A172 (cell line): ENCODE measurements at places on chromosomes 7 and 10. TPM values are rescaled to one million over a fixed set of nuclear protein-coding genes. Genes with fewer than 3 reads are reported as not detected.

DNA sequence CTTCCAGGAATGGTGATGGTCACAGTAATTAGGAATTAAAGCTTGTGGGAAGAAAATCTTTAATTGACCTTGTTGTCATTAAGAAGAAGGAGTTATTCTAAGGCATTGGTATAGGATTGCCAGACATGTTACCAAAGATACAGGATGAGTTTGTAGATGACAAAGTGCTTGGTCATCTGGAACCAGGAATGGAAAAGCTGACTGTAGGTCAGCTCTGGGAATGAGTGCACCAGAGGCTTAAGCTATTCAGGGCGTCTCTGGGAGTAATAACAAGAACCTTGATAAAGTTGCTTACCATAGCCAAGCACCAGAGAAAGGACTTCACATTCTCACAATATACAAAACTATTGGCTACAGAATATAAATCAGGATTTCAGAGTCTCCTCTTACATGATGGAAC is 89.0 kb downstream of the PHTF2 start:
- peak; percentile 49 for DNase-seq

GRCh38 chr10:131635564-131636015 is 265.2 kb upstream of the PPP2R2D start:
- DNase-seq: peak; percentile 59

DNA sequence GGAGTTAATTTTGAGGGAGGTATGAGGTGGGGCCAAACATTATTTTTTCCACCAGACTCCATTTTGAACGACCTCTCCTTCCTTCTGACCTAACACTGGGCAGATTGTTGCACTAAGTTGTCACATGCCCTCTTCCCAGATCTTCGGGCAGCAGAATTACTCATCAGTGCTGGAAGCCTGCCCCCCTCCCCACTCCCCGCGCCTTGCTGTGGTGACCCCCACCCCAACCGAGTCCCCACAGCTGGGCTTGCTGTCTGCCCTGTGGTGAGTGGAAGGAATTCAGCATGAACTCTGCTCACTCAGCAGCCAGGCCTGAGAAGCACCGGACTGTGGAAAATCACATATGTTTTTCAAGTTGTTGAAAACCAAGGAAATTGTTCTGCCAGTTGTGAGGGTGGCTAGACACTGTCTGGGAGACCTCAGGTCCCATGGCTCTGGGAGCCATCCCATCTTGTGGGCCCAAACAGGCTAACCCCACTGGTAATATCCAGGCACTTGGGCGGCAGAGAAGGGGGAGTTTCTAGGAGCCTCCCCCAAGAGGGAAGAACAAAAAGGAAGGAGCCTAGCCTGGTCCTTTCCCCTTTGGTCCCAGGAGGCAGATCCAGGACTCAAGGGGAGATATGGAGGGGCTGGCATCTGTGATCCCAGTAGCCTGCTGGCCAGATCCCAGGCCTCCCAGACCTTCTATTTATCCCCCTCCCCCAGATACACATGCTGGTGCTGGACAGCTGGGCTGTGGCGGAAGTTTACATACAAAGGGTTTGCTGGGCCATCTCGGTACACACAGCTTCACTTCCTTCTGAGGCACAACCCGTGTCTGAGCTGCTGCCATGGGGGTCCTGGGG is 3.5 kb upstream of the AEBP1 start:
- DNase-seq: peak; percentile 62

DNA sequence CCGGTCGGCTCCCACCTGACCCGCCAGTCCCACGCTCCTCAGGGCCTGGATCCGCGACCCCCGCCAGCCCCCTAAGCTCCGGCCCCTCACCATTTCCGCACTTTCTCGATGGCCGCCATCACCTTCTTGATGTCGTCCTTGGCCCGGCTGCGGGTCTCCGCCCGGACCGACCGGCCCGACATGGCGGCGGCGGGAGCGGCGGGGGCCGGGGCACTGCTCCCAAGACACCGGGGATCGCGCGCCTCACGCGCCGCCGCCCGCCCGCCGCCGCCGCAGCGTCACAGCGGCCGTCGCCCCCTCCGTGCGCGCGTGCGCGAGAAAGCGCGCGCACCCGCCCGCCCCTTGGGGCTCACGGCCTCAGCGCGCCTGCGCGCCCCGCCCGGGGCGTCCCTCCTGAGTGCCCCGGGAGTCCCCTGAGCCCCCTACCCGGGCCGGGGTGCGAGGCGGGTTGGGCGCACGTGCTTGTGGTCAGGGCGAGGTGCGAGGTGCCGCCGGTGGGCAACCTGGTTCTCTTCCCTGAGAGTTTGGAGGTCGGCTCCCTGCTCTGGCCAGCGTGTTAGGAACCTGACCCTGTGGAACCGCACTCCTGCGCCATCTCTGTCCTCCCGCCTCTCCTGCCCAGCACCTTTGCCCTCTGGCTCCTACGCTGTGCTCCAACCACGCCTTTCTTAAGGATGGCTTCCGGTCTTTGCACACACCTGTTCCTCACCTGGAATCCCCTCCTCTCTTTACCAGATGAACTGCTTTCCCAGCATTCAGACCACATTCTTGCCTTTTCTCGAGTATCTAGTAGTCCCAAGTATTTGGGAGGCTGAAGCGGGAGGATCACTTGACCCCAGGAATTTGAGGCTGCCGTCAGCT is at the start of gene BCL7B:
BCL7B (minus strand) TSS at position 294 of the 861 bp plus-strand sequence; CDS start at position 182, 112 bp downstream.
- DNase-seq: peak; percentile 48

- DNase-seq: no peak
Observed at GRCh38 chr10:30531751-30532530, 97.6 kb downstream of the LYZL2 start.

DNA sequence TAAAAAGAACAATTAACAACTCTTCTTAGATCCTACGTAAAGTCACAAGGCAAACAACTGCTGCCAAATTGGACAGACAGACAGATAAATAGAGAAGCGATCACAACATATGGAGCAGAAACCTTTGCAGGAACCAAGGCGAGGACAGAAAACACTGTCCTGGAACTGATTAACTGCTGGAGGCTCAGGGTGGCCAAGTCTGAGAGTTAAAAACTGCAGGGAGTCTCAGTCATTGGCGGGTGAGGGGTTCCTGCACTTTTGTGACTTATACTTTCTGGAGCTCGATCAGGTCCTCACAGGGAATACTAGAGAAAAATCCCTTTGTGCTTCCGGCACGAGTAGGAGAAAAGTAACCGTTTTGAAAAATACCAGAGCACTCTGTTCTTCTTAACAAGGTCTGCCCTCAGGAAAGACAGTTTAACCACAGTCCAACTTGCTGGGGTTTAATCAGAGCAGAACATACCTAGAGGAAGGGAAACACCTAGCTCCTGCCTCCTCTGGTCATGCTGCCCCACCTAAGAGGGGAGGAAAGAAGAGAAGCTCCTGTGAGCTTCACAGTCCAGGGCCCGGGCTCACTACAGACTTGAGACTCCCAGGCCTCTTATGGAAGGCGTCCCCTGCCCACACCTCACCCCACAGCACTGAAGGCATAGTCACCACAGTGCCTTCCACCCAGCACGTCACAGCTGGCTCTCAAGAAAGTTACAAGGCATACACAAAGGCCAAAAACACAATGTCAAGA is 74.9 kb downstream of the LARP4B start:
- DNase-seq: no peak

- DNase-seq: no peak
Observed at GRCh38 chr7:5422396-5423305, 983 bp downstream of the TNRC18 start.

DNA sequence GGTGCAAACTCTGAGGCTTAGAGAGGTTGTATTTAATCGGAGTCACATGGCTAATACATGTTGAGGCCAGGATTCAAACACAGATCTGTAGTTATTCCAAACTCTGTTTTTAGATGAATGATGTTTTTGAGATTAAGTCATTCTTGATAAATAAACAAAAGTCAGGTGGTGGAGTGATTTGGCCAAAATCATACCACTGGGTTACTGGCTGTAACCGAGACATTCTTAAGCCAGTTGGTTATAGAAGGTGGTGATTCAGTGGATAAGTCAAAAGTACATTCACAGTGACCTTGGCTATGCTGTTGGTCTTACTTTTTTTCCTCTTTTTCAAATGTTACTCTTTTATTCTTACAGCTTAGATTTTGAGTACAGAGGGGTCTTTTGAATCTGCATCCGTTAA is 361.4 kb downstream of the KIF20B start:
- peak; percentile 41 for DNase-seq

- DNase-seq: no peak
Observed at GRCh38 chr7:75718390-75719031, 20.2 kb downstream of the HIP1 start.

DNA sequence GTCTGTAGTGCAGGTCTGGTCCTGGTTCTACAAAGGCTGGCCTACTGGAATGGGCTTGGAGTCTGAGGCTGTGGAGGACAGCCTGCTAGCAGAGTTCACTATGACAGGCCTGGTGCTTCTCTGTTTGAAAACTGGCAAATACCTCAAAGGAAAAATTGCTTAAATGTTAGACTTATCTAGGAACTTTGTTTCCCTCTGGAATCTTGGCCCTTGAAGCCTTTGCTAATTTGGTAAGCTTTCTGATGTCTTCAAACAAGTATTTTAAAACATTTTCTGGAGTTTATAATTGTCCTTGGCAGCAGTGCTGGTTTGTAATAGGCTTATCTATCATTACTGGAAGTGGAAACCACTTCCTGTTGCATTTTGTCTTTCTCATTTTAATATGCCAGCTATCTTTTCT is 139.7 kb downstream of the TMEM26 start:
- DNase-seq: peak; percentile 18

- DNase-seq: no peak
Observed at GRCh38 chr10:15361131-15361530, 10.0 kb downstream of the FAM171A1 start.

GRCh38 chr10:47022311-47023131 is 111.3 kb downstream of the PTPN20 start:
- no peak for DNase-seq

DNA sequence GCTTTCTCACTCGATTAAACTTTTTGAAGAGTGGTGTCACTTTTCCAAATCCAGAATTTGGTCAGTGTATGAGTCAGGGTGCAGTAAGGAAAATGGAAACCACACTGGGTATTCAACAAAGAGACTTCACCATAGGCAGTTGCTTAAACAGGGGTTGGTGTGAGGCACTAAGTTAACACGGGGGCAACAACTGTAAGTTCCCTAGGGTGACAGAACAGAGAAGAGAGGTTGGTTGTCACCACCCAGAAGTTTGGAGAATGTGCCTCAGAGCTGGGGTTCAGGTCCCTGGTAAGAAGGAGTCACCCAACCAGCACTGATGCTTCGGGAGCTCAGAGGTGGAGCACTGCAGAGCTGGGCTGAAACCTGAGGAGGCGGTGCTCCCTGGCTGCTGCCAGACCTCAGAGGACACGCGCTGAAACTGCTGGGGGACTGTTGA is 170.4 kb downstream of the ARID5B start:
- no peak for DNase-seq

WDR11 gene
- total RNA-seq: 72.4 and 84.0 TPM in 2 replicates

ZC3HAV1L gene
- total RNA-seq: not detected in 2 replicates

HMX3 gene
- not detected in 2 replicates for total RNA-seq

DLX5 gene
- not detected in 2 replicates for total RNA-seq

CALCR gene
- total RNA-seq: 0.10 and 0.98 TPM in 2 replicates

PON3 gene
- not detected in 2 replicates for total RNA-seq

MAT1A gene
- total RNA-seq: 0.34 and 2.2 TPM in 2 replicates

HHEX gene
- not detected in 2 replicates for total RNA-seq

NPC1L1 gene
- not detected in 2 replicates for total RNA-seq

ZNF777 gene
- total RNA-seq: 9.7 and 12.7 TPM in 2 replicates

TCERG1L gene
- total RNA-seq: not detected in 2 replicates
